ENCODE measurements at places on chromosomes 3 and 15.

GRCh38 chr15:34284937-34285336 lies 52.6 kb downstream of the SLC12A6 start:
- DNase-seq: no peak

DNA sequence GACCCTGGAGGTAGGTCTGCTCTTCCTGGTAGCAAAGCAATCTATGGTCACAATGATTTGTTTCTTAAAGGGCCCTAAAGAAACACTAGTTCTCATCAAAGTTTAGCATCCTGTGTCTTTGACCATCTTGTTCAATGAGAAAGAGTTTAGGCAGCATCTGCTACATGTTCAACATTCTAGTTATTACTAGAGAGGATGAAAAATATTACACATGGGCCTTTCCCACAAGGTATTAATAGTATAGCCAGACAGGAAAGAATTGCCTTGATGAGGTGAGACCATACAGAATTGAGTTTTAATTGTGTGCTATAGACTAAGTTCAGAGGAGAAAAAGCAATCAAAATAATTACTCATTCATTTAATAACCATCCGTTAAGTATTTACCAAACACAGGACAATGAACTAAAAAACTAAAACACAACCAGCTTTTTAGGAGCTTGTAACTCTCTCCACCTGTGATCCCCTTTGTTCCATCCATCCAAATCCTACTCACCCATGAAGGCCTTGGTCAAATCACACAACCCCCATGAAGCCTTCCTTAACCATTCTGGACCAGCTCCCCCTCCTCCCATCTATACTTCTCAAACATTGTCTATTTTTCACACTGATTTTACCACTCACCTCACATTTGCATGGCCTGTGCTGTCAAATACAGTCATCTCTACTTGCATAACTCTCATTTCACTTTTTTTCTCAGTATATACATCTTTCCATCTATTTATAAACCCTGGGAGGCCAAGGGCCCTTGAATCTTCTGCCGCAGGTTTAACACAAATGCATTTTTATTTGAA lies 122.9 kb downstream of the RORA start:
- no peak for DNase-seq

- no peak for DNase-seq
These were observed 557.6 kb upstream of the ADAMTS9 start for GRCh38 chr3:65245133-65246063.

- no peak for DNase-seq
These were observed 524 bp downstream of the ZMYND10 start for GRCh38 chr3:50345008-50345407.

DNA sequence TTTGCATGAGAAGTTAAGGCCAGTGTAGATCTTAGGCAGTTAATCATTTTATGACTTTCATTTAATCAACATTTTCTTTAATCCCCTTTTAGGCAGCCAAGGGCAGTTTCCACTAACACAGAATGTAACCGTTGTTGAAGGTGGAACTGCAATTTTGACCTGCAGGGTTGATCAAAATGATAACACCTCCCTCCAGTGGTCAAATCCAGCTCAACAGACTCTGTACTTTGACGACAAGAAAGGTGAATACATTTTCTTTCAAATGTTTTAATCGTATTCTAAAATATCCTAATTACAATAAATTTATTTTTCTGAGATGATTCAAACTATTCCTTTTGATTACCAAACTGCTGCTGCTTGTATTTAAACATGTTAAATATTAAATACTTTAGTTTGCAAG lies 843.2 kb downstream of the CADM2 start:
- DNase-seq: peak; percentile 4

GRCh38 chr3:36837089-36837488 lies 72.7 kb upstream of the DCLK3 start:
- no peak for DNase-seq

- DNase-seq: no peak
These were observed 1.9 kb upstream of the SKIC8 start for GRCh38 chr15:78301326-78301725.

DNA sequence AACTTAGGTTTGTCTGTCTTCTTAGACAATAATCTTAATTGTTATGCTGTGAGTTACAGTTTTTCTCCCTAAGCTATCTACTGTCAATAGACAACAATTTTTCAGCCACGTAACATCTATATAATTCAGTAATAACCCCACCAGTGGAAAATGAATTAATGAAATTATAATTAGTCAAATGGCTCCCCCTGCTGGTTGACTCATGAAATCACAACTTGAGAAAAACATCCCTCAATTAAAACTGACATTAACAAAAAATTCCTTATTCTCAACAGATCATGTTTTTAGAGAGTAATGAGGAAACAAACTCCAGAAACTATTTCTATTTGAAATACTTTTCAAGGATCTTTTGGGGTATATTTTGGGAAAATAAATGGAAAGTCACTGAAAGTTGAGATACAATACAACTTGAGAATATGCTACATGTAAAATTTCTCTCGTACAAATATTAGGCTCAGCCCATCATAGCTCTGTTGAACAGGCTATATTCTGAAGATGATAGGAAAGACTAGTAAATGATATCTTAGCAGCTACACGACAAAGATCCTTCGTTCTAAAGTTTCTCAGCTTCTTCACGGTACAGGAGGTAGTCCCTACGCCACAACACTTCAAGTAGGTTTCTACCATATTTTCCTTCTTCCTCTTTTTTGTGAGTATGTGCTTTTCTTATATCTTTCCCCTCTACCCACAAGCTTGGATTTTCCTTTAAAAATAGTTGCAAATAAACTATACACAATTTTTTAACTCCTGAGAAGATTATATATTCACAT lies 20.7 kb downstream of the PPP1R2 start:
- DNase-seq: peak; percentile 17

GRCh38 chr15:93428150-93428549 lies 339.1 kb upstream of the RGMA start:
- no peak for DNase-seq

DNA sequence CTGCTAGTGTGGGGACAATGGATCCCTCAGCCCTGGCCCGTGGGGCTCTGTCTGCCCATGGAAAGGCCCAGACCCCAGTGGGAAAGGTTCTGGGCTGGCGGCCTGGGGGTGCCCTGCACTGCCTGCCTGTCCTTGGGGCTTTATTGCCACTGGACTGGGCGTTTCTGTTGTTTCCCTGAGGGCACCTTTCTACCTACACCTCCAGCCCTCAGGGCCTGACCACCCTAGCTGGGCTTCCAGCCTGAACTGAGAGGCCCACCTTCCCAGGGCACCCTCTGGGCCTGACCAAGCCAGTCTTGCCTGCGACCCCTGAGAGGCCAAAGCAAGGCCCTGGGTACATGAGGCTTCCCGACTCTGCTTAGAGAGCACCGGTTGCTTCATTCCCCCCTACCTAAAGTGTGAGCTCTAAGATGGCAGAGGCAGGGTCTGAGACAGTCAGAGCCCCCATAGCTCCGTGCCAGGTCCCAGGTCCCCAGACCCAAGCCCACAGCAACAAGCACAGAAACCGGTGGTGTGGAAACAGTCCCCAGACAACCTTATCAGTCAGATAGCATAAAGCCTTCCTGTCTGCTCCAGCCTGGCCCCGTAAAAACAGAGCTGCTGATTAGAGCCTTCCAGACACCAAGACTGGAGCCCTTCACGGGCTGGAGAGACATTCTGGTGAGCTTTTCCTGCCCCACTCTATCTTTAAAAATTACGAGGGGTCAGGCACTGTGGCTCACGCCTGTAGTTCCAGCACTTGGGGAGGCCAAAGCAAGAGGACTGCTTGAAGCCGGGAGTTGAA lies 102.8 kb downstream of the CHSY1 start:
- no peak for DNase-seq

- no peak for DNase-seq
These were observed 19.6 kb upstream of the HCN4 start for GRCh38 chr15:73388256-73388781.

- no peak for DNase-seq
These were observed 102.7 kb upstream of the MEIS2 start for GRCh38 chr15:37203050-37203449.

GRCh38 chr15:43266386-43266785 lies 342 bp downstream of the TGM5 start:
- no peak for DNase-seq

GRCh38 chr15:67105065-67105951 lies 39.9 kb downstream of the SMAD3 start:
- no peak for DNase-seq

DNA sequence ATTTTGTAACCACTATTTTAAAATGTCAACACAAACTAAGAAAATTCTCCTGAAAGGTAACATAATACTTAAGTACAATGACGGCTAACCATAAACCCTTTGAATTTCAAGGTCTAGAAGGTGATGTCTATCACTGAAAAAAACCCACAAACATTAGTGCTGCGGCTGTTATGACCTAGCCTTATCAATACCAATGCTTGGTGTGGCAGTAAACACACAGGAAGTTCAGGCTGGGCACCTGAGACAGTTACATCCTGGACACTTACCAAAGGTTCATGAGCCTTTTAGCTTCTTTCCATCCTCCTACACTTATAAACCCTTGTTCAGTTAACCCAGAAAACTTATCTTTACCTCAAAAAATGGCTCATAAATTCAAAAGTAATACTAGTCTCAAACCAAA lies 5.8 kb downstream of the HSPBAP1 start:
- no peak for DNase-seq

Measured in nephron progenitor cell (in vitro differentiated cells).